GM04504 (cell line): ENCODE measurements at places on chromosomes 6 and 20.

DNA sequence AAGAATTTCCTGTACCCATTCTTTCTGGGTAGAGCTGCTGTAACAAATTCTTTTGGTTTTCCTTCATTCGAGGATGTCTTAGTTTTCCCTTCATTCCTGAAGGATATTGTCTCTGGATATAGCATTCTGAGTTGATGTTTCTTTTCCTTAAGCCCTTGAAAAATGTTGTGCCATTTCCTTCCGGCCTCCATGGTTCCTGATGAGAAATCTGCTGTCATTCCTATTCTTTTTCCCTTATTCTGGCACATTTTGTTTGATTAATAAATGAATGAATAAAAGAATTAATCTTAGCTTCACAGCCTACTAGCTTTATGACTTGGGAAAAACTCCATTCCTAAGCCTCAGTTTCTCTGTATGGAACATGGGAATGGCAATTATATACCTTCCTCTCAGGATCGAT is 173.1 kb downstream of the EYA2 start:
- no peak for DNase-seq

- no peak for DNase-seq
These were observed 1.7 kb upstream of the SLC22A2 start for GRCh38 chr6:160260367-160260766.

GRCh38 chr6:169396554-169397163 is 143.0 kb upstream of the THBS2 start:
- no peak for DNase-seq

GRCh38 chr20:35711588-35712209 is 12.5 kb downstream of the ROMO1 start:
- DNase-seq: no peak

GRCh38 chr6:14642842-14643241 is 525.3 kb downstream of the CD83 start:
- no peak for DNase-seq

GRCh38 chr6:113763876-113764275 is 93.3 kb upstream of the MARCKS start:
- no peak for DNase-seq

DNA sequence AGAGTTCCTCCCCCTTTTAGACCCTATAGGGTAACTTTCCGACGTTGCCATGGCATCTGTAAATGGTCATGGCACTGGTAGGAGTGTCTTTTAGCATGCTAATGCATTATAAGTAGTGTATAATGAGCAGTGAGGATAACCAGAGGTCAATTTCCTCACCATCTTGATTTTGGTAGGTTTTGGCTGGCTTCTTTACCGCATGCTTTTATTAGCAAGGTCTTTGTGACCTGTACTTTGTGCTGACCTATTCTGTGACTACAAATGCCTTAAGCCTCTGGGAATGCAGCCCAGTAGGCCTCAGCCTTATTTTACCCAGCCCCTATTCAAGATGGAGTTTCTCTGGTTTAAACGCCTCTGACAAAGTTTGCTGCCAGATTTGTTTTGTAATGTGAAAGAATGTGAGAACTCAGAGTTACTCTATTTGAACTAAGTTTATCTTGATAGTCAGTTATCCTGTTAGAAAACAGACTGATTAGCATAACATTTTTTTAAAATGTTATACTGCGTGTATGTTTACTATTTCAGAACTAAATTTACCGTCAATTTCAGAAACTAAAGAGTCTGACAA is 111.3 kb upstream of the PRSS16 start:
- no peak for DNase-seq

DNA sequence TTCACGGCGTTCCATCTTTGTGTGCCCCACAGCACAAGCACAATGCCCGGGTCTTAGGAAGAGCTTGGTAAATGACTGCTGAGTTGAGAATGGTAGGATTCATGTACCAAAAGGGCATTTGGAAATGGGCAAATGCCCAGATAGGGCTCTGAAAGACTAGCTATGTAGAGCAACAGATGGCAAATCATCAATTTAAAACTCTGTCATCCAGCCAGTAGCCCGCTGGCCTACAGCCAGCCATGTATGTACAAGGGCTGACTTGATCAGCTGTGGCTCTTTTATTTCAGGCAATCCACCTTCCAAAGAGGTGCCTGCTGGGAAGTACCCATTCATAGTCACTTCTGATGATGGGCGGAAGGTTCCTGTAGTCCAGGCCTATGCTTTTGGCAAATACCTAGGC is 35.1 kb downstream of the NT5E start:
- no peak for DNase-seq

- no peak for DNase-seq
These were observed 44.3 kb upstream of the SNX9 start for GRCh38 chr6:157778719-157779118.

DNA sequence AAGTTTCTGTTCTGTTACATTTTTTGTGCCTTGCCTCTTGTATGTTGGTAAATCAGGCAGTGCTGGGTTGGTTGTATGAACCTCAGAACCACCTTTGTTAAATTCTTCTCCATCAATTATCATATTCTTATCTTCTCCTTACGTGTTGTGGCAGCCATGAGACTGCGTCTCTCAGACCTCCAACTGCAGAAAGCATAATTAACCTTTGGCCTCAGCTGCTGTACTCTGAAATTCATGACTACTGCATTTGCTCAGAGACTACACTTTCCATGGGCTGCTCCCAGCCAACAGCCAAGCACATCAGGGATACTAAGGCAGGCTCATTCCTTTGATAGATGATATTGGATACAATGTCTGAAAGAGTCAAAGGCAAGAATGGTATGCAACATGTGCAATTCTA is 15.1 kb upstream of the SNX3 start:
- no peak for DNase-seq

GRCh38 chr6:56734335-56734734 is 91.6 kb upstream of the DST start:
- no peak for DNase-seq
